ENCODE measurements at places on chromosomes 7 and 10.

- no peak for DNase-seq
Observed at GRCh38 chr7:108063520-108063933, 60.6 kb upstream of the LAMB1 start.

DNA sequence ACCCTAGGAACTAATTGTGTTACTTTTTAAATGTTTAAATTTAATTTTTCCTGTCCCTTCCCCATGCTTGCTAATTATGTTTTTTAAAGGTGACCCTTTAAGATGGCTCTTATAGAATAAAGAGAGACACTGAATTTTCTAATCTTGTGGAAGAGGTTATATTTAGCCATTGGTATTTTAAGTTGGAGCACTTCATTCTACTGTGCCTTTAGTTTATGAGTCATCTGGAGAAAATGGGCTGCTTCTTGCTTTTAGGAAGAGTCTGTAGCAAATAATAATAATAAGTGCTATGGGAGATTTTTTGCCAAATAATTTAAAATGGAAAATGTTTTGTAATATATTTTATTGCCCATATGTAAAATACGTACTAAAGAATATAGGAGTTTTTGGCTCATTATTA, 139.7 kb downstream of the ADK start:
- no peak for DNase-seq

- DNase-seq, result no peak
Observed at GRCh38 chr10:16965740-16966447, 148.7 kb upstream of the RSU1 start.

- peak; percentile 70 for DNase-seq
Observed at GRCh38 chr10:110414548-110415309, 83.0 kb upstream of the DUSP5 start.

- DNase-seq, result no peak
Observed at GRCh38 chr7:78039790-78040776, 241.5 kb downstream of the PHTF2 start.

DNA sequence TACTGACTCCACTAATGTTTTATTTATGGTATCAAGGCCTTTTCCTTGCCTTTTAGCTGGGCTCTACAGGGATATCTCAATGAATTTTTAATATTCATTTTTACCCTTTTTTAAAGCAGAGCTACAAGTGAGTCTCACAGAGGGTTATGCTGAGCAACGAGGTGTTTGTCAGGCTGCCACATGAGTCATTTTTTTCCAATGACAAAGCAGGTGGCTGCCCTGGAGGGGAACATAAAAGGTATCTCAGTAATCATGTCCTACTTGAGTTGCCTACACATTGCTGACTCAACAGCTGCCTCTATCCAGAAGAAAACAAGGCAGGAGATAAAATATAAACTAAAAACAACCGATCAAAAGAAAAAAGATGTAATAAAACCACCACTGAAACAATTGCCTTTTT, 1004.9 kb upstream of the POT1 start:
- DNase-seq, result no peak

- DNase-seq, result no peak
Observed at GRCh38 chr10:4514445-4515108, 311.4 kb upstream of the AKR1E2 start.

- DNase-seq, result no peak
Observed at GRCh38 chr10:48818081-48818480, 121.6 kb downstream of the LRRC18 start.

GRCh38 chr10:131858583-131859340, 42.0 kb upstream of the PPP2R2D start:
- no peak for DNase-seq

- DNase-seq, result no peak
Observed at GRCh38 chr7:92761391-92762097, 74.8 kb downstream of the CDK6 start.

- no peak for DNase-seq
Observed at GRCh38 chr7:29105191-29105590, 41.1 kb downstream of the CPVL start.

DNA sequence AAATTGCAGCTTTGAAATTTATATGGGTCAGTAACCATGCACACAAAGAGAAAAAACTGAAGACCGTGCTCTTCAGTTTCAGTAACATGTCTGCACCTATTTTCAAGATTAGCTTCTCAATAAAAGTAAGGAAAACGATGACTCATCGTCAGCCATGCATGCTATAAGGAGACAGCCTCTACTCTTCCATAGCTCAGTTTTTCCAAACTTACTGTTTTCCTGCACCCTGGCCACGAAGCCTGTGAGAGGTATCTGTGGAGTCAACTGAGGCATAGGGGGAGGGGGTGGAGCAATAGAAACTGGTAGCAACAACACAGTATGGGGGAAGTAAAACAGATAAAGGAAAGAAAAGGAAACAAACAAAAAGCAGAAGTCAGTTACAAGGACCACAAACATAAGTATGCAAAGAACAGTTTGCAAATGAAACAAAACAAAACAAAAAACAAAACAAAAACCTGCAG, 58.0 kb downstream of the PDSS1 start:
- DNase-seq, result no peak

DNA sequence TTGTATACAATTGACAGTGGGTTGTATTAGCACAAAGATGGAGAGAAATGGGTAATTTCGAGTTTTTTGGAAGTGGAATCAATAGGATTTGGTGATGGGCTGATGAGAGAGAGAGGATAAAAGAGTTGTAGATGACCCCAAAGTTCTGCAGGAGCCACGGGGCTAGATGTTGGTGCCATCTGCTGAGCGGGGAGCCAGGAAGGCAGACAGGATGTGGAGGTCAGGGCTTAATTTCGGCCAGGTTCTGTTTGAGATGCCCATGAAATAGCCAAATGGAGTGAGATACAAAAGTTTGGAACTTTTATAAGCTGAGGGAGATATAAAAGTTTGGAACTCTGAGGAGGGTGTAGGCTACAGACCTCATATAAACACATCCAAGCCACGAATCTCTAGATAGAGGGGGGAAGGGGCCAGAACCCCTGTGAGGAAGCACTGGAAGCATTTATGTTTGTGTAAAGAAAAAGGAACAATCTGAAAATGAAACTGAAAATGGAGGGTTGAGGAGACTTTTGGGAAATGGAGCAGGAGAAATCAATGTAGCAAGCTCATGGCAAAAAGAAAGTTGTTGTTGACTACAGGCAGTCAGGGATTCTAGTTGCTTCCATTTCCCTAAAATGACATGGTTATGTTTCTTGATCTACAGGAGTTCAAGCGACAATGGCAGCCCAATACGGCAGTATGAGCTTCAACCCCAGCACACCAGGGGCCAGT, 2.2 kb downstream of the GIMAP4 start:
- DNase-seq, result no peak

DNA sequence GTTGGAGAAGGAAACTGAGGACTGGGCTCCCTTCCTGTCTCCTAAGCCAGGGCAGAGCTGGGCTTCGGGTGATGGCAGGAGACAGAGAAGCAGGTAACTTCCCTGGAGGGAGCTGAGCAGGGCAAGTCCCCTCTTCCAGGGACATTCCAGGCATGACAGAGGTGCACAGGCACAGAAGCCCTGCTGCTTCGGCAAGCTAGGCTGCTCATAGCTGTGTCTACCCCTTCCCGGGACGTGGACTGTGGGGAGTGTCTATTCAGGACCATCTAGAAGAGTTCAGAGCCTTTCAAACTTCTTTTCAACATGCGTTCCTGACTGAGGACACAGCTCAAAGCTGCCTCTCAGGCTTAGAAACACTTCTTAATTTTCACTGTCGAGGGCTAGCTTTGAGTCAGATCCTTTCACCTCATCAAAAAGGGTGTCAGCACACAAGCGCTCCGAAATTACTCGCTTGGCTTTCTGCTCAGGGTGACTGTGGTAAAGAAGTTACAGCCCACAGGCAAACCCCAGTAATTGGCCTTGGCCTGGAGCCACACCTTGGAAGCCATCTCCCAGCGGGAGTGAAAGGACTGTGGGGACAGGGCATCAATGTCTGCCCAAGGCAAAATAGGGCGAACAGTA, 63.7 kb upstream of the STEAP1B start:
- no peak for DNase-seq

DNA sequence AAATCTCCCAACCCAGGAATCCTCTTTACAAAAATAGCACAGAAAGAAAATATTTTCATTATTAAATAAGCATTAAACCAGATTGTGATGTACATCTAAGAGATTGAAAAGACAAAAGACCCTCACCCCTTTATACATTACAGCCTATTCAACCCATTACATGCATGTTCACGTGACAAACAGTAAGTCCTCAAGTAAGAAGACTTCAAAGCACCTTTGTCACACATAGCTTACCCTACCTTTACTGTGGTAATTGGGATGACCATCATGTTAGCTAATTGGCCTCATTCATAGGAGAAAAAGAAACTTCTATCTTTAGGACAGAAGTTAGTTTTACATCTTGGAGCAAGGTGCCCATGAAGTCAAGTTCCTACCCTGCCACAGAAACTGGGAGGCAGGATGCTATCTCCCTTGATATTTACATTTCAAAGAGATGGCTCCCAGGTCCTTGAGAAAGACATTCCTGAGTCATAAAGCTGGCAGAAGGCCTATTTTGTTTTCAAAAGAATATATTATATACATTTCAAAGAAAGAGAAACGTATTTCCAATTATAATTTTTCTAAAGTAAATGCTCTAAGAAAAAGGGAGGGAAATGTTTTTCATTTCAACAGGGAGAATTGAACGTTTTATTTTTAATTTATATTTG, 48.1 kb downstream of the GNAI1 start:
- no peak for DNase-seq

DNA sequence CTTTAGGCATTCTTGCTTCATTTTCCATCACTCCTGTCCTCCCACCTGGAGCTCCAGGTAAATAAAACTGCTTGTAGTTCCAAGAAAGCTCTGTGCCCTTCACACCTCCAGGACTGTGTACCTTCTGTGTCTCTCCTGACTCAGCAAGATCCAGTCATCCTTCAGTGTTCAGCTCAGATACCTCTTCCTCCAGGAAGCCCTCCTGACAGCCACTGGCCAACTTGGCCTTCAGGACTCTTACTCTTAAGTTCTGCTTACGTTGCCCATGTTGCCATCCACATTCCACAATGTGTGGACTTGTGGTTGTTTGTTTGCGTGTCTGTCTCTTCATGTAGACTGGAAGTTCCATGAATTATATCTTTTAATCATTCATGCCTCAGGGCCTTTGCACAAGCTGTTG, 48.0 kb downstream of the SORCS3 start:
- DNase-seq, result no peak

DNA sequence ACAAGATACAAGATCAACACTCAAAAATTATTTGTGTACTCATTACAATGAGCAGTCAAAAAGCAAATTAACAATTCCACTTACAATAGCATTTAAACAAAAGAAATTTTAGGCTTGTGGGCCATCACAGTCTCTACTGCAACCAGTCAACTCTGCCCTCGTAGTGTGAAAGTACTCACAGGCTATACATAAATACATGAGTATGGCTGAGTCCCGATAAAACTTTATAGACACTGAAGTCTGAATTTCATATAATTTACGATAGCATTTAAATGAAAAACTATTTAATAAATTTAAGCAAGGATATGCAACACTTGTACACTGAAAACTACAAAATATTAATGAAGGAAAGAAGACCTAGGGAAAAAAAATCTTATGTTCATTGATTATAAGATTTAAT, 90.1 kb downstream of the ZNF33B start:
- no peak for DNase-seq

DNA sequence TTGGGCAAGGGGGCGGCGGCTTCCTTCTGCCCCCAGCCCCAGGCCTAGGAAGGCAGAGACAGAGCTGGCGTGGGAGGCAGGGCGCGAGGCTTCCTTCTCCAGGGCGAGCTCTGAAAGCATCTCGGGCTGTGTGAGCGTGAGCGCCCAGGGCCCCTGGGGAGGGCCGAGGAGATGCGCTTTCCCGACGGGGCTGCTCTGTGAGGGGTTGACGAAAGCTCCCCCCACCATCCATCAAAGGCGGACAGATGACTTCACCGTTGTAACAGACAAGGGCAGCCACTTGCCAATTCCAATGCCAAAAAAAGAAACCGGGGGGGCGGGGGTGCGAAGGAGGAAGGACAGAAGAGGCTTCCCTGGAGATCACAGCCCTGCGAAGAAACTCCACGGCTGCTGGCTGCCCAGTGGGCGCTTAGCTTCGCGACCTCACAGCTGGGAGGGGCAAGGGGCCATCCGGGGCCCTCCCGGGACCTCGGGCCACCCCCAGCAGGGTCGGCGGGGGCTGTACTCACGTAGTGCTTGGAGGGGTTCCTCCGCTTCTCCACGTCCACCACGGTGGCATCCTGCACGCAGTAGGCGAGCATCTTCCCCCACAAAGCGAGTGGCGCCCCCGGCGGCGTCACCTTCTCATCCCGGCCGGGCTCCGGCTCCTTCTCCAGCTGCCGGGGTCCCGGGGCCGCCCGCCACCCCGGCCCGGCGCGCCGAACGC, 537 bp downstream of the SH3PXD2A start:
- no peak for DNase-seq

DNA sequence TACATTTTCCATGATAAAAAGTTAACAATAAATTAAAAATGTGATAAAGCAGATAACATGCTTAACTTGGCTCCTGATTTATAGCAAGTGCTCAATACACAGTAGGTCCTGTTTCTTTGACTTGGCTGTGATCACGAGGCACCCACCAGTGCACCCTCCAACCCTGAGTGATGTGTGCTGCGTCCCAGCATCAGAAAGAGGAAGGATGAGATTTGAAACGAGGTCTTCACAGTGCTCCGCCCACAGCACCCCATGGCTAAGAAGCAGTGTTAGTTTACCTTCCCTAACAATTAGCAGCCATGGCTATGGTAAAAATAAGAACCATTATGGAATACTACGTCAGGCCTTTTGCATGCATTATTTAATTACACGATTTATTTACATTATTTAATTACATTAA, 292.0 kb upstream of the ZMIZ1 start:
- no peak for DNase-seq

DNA sequence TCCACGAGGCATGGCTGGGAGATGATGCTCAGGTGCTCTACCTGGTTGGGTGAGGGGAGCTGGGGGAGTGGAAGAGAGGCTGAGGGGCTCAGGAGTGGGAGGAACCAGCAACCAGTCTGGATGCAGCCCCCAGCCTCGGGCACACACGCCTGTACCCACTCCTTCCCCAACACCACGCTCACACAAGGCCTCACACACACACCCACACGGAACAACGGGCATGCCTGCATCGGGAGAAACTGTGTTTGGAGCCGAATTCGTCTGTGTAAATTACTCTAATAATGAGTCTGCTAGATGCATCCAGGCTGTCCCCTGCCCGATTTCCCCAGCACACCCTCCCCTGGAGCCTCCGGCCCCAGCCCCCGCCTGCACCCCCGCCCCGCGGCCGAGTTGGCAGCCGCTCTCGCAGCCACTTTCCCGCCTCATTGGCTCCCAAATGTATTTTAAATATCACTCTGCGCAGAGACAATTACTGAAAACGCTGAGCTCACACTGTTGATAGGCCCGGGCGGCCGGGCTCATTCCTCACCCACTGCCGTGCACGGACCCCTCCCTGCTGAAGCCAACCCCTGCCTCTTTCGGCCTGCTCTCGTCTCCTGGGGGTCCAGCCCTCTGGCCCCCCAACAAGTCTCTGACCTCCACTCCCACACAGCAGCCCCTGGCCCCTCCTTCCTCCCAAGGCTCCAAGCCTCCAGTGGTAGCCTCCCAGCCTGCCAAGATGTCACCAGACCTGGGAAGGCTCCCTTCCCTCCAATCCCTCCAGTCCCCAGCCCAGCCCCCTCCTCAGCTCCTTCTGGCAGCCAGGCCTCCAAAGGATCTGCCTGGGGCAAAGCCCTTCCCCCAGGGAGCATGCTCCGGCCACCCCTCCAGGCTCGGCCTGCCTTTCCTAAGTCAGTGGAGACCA, 11.1 kb downstream of the H2BK1 start:
- DNase-seq, result no peak

GRCh38 chr7:2633538-2634266, 1.9 kb downstream of the TTYH3 start:
- no peak for DNase-seq

All from stimulated activated CD8-positive, alpha-beta memory T cell treated with anti-CD3 and anti-CD28 coated beads, Interleukin-4, amount 100 ng/mL, for 1 hour (primary cell).